ENCODE measurements at places on chromosomes 5 and 9. TPM values are rescaled to one million over a fixed set of nuclear protein-coding genes. Genes with fewer than 3 reads are reported as not detected.

PCDHA9 gene
- total RNA-seq: 0.26 TPM

DMGDH gene
- 7.2 TPM for total RNA-seq

TICAM2 gene
- 19.7 TPM for total RNA-seq

REXO4 gene
- total RNA-seq: 12.9 TPM

IFNA2 gene
- total RNA-seq: not detected

FIBCD1 gene
- 0.13 TPM for total RNA-seq

SGCD gene
- total RNA-seq: 71.9 TPM
